ENCODE measurements at places on chromosomes 7 and 10. TPM values are rescaled to one million over a fixed set of nuclear protein-coding genes. Genes with fewer than 3 reads are reported as not detected.

DNA sequence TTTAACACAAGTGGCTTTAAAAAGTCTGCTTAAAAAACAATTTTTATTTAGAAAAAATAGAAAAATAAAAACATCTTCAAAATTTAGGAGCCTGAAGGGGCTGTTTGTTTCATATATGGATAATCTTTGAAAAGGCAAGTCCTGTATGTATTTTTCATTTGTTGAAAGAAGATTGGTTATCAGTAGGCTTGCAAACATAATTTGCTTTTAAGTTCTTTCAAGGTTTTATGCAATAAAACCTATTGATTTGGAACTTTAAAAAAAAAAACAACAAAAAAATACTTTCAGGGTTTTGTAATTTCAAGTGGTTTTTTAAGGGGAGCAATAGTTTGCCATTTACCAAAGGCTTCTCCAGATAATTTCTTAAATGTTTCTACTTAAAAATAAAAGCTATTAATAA is 35.6 kb downstream of the MPLKIP start:
- no peak for DNase-seq

DNA sequence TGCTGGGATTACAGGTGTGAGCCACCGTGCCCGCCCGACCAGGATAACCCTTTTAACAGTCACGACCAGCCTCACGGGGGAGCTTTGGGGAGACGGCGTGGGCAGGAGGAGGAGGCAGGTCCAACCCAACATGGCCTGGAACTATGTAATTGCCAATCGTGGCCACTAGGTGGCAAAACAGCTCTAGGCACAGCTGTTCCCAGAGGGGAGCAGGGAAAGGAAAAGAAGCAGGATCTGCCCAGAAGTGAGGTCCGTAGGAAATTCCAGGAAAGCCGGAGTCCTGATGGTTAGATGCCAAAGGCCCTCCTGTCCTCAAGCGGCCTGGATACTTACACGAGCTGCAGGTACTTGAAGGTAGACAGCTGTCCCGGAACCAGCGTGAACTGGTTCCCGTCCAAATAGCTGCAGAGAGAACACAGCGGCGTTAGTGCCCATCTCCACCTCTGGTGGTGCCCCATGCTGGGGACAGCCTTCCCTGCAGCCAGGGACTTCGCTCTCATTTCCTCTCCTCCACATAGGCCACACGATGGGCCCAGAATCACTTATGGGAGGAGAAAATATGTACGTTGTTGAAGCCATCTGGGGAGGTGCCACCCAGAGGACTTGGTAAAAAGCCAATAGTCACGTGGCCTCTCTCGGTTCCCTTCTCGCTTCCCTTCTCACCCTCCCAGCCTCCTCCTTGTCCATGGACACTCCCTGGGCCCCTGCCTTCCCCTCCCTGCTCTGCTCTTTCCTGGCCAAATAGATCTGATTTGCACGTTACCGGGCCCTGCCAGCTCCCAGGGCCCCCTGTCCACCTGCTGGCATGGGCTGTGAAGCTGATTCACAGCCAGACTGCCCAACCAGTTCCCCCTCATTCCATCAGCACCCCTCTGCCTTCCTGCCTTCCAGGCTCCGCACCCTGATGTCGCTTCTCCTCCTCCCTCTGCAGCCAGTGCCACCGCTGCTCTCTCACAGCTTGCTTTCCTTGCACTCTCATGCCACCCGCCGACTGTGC is 148.1 kb downstream of the SLIT1 start:
- peak; percentile 59 for DNase-seq

- DNase-seq = no peak
Measured at GRCh38 chr7:1564603-1565022, 5.2 kb downstream of the PSMG3 start.

GRCh38 chr10:76303682-76304316 is 872.4 kb downstream of the LRMDA start:
- no peak for DNase-seq

DNA sequence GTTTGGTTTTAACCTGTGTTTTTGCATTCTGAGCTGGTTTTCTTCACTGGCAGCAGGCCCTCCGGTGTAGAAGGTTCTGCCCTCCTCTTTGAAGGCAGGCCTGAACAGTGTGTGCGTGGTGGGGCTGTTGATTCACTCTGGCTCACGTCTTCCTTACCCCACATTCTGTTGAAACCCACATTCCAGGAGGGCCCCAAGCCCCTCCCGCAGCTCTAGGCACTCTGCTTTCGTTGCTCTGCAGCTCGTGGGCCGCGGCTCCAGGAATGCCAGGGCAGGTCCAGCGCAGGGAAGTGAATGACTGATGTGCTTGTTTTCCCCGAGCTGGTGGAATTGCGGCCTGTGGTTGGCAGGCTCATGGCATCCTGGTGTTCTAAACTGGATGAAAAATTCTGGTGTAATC is 49.0 kb downstream of the HTRA1 start:
- no peak for DNase-seq

GRCh38 chr7:37234928-37235327 is 213.7 kb downstream of the ELMO1 start:
- DNase-seq = no peak

- DNase-seq = peak; percentile 48
Measured at GRCh38 chr7:130430841-130431666, 9.8 kb downstream of the CEP41 start.

DNA sequence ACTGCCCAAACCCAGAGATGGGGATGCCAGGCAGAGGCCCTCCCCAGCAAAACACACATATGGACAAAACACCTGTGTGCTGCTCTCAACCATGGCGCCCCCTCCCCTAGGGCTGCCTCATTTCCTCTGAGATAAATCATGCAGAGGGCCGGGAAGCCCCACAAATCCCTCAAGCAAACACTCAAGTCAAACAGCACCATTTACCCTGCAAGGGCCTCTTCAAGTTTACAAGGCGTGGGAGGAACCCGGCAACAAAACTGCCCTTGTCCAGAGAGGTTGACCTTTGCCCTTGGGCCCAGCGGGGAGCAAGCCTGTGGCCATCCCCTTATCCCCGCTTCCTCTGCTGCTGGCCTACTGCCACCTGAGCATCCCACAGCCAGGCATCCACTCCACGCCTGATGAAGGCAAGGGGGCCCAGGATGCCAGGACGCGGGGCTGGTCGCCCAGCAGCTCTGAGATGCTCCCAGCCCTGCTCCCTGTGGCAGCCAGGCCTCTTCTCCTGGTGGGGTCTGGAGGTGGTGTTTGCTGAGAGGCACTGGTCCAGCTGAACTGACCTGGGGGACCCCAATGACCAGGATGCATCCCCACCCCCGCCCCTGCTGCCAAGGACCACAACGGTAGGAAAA is 77.4 kb downstream of the DLG5 start:
- DNase-seq = no peak

- no peak for DNase-seq
Measured at GRCh38 chr7:131933751-131934289, 377.4 kb upstream of the PODXL start.

GRCh38 chr7:135716677-135717238 is 11.2 kb downstream of the SLC13A4 start:
- no peak for DNase-seq

DNA sequence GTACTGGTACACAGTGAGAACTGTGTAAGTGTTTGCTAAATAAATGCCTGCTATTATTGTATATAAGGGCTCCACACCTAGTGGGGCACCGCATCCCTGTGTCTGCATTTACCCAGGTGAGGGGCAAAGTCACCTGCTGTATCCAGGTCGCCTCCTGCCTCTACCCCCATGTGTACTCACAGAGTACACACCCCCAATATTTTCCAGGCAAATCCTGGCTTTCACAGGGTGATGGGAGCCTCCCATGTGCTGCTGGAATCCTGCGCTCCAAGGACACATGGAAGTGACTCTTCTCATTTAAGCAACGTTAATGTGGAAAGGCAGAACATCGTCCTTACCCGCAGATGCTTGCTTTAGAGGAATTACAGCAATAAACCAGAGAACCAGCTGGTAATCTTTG is 48.2 kb downstream of the ARHGAP22 start:
- DNase-seq = no peak

DNA sequence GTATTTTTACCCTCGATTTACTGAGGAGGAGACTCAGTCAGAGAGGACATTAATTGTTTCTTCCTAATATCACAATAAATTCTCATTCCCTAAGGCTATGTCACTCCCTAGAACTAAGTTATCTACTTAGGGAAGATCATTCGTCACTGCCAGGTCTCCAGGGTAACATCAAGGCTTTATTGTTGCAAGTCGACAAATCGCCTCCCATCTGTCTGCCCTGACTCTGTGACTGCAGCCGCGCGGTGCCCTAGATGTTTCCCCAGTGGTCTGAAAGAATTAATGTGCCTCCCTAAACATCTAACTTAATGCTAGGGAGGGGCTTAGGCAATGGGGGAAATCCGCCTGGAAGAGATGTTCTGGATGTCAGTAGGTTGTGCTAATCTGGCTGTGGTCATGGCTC is 558.8 kb upstream of the C7orf33 start:
- DNase-seq = no peak

DNA sequence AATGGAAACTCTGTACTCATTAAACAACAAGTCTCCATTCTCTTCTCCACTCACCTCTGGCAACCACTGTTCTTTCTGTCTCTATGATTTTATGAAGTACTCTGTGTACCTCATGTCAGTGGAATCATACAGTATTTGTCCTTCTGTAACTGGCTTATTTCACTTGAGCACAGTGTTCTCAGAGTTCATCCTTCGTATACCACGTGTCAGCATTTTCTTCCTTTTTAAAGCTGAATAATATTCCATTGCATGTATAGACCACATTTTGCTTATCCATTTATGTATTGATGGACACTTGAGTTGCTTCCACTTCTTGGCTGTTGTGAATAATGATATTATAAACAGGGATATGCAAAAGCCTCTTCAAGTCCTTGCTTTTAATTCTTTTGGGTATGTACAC is 333.0 kb upstream of the ZNF32 start:
- no peak for DNase-seq

- no peak for DNase-seq
Measured at GRCh38 chr7:106552645-106553445, 108.1 kb downstream of the CCDC71L start.

DNA sequence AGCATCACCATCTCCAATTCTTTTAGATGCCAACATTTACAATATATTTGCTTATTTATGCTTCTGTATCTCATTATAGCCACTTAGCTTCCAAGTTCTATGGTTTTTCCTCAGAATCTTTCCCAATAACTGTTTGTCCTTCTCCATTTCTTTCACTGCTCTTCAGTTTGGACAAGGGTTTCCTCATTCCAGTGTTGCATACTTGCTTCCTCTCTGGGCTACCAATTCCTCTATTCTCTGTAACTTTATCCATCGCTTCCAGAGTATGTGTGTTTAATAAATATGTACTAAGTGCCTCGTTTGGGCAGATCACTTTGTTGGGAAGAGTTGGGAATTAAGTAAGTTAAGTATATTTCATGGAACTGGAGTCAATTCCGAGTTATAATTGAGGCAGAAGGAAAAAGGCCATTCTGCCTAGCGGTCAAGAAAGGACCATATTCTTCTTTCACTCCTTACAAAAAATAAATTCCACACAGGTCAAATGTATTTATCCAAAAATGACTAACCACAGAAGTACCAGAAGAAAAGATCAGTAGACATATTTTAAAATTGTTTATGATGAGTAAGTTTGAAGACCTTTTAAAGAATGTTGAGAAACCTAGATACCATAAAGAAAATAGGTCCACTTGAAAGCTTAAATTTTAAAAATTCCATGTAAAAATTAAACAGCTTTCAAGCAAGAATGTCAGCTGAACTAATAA is 10.8 kb downstream of the STAMBPL1 start:
- DNase-seq = no peak

- DNase-seq = no peak
Measured at GRCh38 chr7:131354390-131354789, 26.7 kb downstream of the MKLN1 start.

DNA sequence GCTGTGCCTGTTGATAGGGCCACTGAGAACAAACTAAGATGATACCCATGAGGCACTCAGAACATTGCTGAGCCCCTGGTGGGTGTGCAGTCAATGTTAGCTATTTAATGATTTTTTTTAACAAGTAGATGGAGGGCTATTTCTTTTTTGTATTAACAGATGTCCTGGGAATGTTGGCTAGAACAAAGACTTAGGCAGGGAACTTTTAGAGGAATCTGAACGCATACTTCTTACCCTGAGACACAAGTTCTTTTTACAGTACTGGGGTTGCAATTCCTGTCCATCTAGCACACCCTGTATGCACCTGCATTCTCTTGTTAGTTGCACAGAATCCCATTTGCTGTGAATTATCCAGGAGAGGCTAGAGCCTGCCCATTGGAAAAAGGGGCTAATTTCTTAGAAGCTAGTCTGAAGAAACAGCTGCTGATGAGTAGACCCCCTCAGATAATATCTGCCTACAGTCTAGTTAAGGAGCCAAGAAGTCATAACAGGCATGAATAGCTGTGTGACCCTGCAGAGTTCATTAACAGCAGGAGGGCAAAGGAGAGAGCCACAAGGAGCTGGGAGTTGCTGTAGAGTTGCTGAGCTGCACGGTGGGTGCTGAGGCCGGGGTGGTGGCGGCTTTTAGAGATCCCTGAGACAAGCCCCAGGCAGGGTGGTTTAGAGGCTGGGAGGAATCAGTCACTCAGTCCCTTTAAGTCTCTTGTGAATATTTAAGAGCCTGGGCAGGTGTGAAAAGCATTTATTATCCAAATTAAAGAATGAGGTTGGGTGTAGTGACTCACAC is 103.7 kb upstream of the FZD8 start:
- DNase-seq = no peak

- no peak for DNase-seq
Measured at GRCh38 chr7:12729112-12729511, 41.7 kb downstream of the ARL4A start.

- no peak for DNase-seq
Measured at GRCh38 chr10:98667081-98667480, 220.3 kb upstream of the HPS1 start.

GRCh38 chr7:83586281-83586680 is 62.7 kb downstream of the SEMA3E start:
- DNase-seq = no peak

MYOZ1 gene
- polyA plus RNA-seq = 5.8 TPM

GSTO2 gene
- polyA plus RNA-seq = 28.1 TPM

SNX10 gene
- polyA plus RNA-seq = 9.0 TPM

SFRP4 gene
- 1.8 TPM for polyA plus RNA-seq

EMX2 gene
- 10.8 TPM for polyA plus RNA-seq

OR2A12 gene
- not detected for polyA plus RNA-seq

PLAC9 gene
- polyA plus RNA-seq = 23.1 TPM

C10orf67 gene
- 2.7 TPM for polyA plus RNA-seq

CYP26A1 gene
- polyA plus RNA-seq = not detected

TLX1 gene
- polyA plus RNA-seq = 0.24 TPM

PRRT4 gene
- 0.90 TPM for polyA plus RNA-seq

VDAC2 gene
- 155 TPM for polyA plus RNA-seq

NOS3 gene
- polyA plus RNA-seq = 15.2 TPM

LDB1 gene
- polyA plus RNA-seq = 111 TPM

C7orf33 gene
- not detected for polyA plus RNA-seq

ANKMY2 gene
- 31.8 TPM for polyA plus RNA-seq

MMP21 gene
- polyA plus RNA-seq = 0.33 TPM

Data from left renal pelvis (tissue), 4 donors.